ENCODE measurements at places on chromosomes 7 and 10.
A peak's percentile ranks its signal among the peaks of the same experiment; 100 is the strongest.

DNA sequence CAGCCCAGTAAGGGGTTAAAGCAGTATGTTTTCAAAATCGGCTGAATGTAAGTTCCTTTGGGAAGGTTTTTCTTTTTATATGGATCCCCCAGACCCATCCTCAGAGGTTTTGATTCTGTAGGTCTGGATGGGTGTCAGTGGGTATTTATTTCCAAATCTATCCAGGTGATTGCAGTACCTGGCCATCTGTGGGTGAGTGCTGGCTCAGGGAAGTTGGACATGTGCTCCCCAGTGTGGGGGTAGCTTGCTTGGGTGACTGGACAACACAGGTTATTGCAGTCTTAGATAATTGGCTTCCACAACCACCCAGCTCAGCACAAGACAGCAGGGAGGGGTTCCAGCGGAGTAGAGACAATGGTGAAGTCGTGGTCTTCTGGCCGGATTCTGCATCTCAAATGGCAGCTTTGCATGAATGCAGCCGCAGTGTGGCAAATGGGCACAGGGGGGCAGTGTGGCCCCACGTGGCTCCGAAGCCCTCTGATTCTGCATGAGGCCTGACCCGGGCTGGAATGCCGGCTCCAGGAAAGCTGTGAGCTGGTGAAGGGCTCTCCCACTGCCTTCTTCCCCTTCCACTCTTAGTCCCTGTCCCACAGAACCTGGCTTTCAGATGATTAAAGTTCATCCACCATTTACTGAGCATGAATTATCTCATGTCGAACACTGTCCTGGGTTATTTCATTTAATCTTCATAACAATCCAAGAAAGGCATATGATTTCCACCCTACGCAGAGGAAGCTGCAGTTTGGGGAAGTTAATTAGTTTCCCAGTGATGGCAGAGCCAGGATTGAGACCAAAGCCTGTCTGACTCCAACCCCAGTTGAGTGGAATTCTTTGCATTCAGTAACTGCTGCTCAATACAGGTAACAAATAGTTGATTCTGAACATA lies 64.5 kb upstream of the SYPL1 start:
- peak; percentile 55 for DNase-seq

DNA sequence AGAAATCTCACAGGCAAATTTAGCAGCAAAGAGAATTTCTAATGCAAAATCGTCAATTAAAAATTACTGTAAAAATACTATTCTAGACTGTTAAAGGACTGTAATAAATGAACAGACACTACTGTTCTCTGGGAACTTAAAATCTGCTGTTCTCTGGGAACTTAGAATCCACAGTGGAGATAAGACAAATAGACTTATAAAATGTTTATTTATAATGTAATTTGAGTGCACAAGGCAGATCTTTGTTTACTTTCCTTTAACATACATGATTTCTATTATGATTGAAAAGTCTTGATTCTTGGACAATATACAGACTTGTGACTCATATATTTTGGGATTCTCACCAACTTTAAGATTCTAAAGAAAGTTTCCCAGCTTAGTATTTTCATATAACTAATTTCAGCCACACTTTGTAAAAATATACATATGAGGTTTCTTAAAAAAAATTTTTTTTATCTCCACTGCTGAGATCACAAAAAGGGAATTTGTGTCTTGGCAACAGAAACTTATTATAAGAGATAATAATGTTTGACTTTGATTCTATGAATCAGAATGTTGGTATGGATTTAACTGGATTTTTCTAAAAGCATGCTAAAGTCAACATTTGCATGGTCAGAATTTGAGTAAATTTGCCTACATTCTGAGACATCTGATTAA lies 166.3 kb upstream of the RHOBTB1 start:
- DNase-seq, result no peak

GRCh38 chr7:6705959-6706665 lies 635 bp downstream of the ZNF12 start:
- DNase-seq, result no peak

DNA sequence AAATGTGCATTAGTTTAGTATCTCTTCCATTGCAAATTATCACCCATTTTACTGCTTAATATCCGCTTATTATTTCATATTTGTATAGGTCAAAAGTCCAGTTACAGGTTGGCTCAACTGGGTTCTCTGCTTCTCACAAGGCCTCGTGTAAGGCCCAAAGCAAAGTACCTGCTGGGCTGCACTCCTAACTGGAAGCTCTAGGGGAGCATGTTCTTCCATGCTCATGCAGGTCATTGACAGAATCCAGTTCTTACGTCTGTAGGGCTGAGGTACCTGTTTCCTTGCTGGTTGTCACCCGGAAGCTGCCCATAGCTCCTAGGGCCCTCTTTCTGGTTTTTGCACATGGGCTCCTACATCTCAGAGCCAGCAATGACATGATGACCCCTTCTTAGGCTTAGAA lies 79.6 kb downstream of the RAPGEF5 start:
- no peak for DNase-seq

GRCh38 chr7:6658618-6659345 lies 21.7 kb downstream of the ZNF316 start:
- DNase-seq, result no peak

DNA sequence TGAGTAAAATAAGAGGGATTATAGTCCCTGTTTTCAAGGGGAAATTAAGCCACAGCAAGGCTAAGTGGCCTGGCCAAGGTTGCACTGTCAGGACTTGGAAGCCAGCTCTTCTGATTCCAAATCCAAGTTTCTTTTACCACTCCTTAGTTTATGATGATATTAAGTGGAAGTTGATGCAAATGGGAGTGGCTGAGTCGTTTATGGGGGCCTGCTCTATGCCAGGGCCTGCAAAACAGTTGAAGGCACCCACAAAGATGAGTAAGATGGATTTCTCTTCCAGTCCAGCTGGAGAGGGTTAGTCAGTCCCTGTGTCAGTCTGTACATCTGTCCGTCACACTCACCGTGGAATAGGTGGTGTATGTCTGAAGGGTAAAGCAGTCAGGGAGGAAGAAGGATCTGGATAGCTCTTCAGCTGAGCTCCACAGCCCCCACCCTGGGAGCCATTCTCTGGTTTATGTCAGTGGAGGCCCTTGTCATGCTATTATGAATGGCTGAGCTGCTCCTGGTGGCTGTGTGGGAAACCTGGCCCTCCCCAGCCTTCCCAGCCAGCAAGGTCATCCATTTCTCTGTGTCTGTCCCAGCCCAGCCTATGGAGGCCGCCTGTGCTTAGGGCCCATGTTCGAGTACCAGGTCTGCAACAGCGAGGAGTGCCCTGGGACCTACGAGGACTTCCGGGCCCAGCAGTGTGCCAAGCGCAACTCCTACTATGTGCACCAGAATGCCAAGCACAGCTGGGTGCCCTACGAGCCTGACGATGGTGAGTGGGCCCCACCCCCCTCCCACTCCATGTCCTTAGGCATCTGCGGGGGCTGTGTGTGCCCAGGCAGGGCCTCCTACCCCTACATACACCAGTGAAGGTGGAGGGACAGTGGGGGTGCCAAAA lies 44.5 kb downstream of the TBATA start:
- DNase-seq, result no peak

- no peak for DNase-seq
Measured at GRCh38 chr7:120645966-120646365, 212.0 kb downstream of the TSPAN12 start.

DNA sequence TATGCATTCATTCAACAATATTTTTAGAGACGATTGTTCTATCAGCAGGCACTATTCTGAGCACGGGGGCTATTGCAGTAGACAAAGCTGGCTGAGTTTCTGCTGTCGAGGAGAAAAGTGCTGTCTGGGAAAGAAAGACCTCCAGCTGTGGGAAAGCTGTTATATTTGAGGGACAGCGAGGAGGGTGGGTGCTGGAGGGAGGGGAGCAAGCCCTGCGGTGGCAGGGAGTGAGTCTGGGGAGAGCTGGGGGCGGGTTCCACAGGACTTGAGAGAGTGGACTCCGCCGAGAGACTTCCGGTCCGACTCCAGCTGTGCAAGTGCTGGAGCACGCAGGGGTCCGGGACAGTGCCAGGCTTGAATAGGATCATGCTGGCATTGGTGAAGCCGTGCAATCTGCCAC lies 602.1 kb upstream of the FOXK1 start:
- no peak for DNase-seq

DNA sequence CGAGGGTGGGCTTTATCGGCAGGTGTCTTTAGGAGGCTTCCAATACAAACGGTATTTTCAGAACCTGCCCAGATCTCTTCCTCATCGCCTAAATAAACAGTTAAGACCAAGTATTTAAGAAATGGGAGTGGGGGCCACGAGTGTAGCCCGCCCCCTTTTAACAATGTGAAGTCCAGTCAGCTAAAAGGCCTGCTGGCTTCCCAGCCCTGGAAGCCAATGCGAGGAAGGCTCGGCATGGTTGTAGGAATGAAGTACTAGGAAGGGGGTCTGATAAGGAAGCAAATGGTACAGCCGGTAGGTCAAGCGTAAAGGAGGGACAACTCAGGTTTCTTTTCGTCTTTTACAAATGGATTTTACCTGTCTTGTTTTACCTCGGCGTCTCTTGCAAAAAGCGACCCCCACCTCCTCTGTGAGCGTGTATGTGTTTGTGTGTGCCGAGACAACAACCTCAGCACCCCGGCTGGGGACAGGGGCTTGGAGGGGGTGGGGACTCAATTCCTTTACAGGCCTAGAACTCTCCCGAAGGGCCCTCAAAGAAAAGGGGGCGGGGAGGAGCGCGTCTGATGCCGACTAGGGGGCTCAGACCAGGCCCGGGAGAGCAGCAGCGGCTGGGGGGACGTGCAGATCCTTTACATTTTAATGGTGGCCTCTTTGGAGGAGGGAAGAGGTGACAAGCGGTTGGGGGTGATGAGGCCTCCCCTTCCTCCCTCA lies 147.6 kb downstream of the GPR85 start:
- DNase-seq, result no peak

GRCh38 chr10:43502931-43503330 lies 66.0 kb downstream of the ZNF487 start:
- no peak for DNase-seq

GRCh38 chr10:25261558-25261957 lies 86.8 kb downstream of the GPR158 start:
- DNase-seq, result peak; percentile 7

GRCh38 chr10:70162151-70162891 lies 8.0 kb downstream of the SAR1A start:
- DNase-seq, result no peak

- DNase-seq, result no peak
Measured at GRCh38 chr7:90938371-90938770, 325.9 kb upstream of the FZD1 start.

DNA sequence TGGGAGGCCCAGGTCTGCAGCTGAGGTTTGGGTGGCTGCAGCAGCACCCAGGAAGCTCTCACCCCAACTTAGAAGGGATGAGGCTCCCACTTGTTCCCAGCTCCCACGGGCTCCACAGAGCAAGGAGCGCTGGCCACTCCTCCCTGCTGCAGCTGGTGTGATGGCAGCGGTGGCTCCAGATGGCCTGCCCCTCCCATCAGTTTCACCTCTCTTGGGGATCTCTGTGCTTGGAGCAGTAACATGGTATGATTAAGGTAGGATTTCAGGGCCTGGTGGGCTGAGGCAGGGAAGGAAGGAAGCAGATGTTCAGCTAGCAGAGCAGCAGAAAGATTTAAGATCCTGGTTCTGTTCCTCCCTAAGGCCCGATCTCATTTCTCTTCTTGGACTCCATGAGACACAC lies 66.8 kb upstream of the KIF5B start:
- no peak for DNase-seq

DNA sequence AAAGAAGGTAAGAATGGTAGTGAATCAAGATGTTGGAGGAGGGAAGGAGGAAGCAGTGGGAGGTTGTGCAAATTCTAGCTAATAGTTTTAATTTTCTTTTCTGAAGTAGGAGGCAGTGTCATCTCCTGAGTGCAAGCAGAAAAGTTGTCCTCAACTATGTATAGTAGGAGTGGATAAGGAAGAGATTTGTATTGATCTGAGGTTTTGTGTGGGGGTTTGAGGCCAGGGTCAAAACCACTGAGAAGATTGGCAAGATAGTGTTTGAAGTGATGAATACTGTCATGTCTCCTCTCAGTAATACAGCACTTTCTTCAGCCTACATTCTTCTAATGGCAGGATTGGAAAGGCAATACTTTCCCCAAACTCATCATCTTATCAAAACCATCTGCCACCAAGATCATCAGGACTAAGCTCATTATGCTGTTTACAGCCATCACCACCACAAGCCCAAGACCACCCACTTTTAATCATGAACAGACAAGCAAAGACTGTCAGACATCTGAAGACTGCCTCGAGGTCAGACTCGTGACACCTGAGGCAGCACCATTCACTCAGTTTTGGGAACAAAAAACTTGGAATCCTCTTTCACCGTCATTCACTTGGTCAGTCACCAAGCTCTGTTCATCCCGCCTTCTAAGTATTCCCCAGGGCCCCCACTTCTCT lies 1.5 kb upstream of the MIOS start:
- no peak for DNase-seq

GRCh38 chr7:32066441-32066840 lies 3.8 kb downstream of the PDE1C start:
- no peak for DNase-seq

DNA sequence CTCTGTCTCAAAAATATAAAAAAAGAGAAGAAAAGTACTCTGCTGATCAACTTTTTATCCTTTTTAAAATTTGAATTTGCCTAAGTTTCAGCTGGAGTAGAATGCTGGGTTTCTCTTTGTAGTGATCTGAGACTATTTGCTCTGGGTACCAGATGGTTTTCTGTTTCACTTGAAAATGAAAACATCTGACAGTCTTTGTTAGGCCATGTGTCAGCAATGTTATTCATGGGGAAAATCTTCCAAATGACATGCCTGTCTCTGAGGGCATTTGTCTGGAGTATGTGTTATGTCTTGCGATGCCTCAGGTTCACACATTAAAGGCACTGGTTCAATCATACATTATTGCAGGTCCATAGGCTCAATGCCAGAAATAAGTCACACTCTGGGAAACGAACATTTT lies 175.3 kb upstream of the TMEM229A start:
- DNase-seq, result no peak

GRCh38 chr10:86413046-86413728 lies 46.6 kb upstream of the GRID1 start:
- no peak for DNase-seq

DNA sequence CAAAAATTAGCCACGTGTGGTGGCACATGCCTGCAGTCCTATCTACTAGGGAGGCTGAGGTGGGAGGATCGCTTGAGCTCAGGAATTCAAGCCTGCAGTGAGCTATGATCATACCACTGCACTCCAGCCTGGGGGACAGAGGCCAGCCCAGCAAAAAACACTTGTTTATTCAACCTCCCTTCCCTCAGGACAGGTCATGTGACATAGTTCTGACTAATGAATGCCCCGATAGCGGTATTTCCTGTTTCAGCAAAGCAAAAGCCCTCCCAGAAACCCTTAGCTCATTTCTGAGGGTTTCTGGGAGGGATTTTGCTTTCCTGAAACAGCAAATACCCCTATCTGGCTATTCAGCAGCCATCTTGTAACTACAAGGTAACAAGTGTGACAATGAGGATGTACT lies 157.1 kb downstream of the GATA3 start:
- no peak for DNase-seq

DNA sequence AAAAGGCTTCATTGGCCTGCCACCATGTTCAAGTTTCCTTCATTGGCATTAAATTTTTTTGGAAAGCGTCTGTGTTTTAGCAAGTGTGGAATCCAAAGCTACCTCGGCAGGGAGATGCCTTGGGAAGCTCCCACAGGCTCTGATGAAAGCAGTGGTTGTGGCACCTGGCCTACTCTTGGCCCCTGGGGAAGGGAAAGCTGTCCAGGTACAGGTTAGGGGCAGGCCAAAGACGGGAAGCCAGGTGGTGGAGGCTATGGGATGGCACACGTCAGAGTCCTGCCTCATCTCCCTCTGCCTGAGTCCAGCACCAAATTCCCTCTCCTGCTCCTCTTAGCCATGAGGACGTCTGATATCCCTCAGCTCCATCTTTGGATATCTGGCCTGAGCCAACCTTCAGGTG lies 49.7 kb downstream of the C10orf120 start:
- DNase-seq, result no peak

GRCh38 chr7:80884511-80885195 lies 34.2 kb downstream of the SEMA3C start:
- DNase-seq, result no peak
